ENCODE measurements at places on chromosomes 13 and 19.

DNA sequence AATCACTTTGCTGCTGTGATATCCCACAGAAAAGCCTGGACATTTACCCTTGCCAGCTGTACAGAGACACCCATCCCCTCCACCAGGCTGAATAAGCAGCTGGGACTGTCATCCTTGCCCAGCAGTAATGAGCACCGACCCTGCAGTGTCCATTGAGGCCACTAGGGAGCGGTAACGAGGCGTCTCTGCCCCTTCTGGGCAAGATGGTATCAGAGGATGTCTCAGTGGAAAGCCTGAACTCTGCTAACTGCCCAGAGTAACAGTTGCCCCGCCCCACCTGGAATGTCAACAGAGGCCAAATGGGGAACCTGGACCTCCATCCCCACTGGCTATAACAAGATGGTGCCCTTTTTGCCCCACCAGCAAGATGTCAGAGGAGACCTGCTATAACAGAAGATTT is 22.8 kb upstream of the CEACAM20 start:
- DNase-seq = peak; percentile 67

- DNase-seq = no peak
These were observed 13.2 kb downstream of the RASA3 start for GRCh38 chr13:114119196-114119595.

- DNase-seq = no peak
These were observed 554.6 kb downstream of the RFC3 start for GRCh38 chr13:34372581-34372980.

- DNase-seq = no peak
These were observed 86.6 kb upstream of the SOX1 start for GRCh38 chr13:111980146-111980929.

DNA sequence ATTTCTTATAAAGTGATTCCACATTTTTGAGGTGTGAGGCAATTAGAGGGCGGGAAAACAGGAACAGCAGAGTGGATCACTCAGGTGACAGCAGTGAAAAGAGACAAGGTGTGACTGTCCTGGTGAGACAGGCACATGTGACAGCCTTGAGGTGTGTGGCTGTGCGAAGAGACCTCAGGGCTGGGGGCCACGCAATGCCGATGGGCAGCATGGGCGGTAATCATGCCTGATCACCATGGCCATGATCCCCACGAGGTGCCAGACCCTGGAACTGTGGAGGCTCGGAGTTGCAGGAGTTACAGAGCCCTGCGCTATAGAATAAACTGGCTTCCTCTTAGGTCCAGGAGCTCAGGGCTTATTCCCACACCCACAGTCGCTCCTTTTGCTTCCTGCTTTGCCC is 2.0 kb downstream of the SPACA6 start:
- no peak for DNase-seq

DNA sequence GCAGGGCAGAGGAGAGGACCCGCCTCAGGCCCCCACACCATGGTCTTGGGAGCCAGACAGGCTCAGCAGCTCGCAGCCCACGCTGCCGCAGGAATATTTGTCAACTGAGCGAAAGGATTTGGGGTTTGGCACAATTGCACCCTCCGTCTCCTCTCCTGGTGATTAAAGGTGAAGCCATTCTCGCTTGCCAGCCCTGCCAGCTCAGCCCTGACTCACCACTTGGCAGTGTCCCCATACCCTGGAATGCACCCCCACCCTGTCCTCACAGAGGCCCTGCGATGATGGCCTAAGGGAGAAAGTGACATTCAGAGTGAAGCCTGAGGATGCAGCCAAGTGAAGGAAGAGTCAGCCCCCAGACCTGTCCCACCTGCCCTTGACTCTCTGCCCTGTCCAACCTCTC is 18.8 kb downstream of the CYTH2 start:
- no peak for DNase-seq

- no peak for DNase-seq
These were observed 6.7 kb downstream of the IFT88 start for GRCh38 chr13:20573636-20574035.
